ENCODE measurements at places on chromosomes 13 and 19.

GRCh38 chr13:97114651-97115050 lies 107.5 kb upstream of the MBNL2 start:
- DNase-seq, result no peak

GRCh38 chr13:65808061-65808460 lies 1422.1 kb downstream of the PCDH9 start:
- DNase-seq, result no peak

DNA sequence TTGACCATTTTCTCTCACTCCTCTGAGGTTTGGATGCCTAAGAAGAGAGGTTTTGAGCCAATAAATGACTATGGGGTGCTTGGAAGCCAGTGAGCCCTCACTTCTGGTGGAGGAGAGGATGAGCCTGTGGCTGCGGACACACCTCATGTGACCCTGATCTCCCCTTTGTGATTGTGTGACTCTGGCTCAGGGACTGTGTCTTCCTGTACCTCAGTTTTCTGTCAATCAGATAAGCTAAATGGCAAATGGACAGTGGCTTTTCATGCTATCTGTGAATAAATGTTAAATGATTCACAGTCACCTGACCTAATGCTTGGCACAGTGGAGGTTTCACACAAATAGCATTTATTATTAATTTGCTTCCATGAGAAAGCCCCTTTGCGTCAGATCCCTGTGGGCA lies 2.7 kb downstream of the PSG8 start:
- DNase-seq, result no peak

DNA sequence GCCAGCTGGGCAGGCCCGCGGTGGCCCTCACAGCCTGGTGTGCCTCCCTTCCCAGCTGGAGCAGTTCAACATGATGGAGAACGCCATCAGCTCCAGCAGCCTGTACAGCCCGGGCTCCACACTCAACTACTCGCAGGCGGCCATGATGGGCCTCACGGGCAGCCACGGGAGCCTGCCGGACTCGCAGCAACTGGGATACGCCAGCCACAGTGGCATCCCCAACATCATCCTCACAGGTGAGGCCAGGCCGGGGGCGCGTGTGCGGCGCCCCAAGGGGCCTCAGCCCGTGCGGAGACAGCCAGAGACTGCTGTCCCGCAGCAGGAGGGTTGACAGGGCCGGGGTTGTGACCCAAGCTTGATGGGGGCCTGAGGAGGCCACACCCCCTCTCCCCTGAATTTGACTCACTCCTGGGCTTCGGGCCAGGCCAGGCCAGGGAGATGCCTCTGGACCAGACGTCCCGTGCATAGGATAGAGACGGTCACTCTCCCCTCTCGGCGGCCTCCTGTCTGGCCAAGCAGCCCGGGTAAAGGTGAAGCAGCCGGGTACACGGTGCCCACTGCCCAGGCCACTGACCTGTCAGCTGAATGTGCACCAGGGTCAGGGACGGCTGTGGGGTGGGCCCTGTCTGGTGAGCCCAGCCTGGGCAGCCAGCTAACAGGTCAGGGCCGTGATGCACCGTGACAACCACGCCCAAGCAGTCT lies 15.4 kb downstream of the COMP start:
- no peak for DNase-seq

GRCh38 chr19:40284251-40284500 lies 969 bp downstream of the AKT2 start:
- DNase-seq, result no peak

DNA sequence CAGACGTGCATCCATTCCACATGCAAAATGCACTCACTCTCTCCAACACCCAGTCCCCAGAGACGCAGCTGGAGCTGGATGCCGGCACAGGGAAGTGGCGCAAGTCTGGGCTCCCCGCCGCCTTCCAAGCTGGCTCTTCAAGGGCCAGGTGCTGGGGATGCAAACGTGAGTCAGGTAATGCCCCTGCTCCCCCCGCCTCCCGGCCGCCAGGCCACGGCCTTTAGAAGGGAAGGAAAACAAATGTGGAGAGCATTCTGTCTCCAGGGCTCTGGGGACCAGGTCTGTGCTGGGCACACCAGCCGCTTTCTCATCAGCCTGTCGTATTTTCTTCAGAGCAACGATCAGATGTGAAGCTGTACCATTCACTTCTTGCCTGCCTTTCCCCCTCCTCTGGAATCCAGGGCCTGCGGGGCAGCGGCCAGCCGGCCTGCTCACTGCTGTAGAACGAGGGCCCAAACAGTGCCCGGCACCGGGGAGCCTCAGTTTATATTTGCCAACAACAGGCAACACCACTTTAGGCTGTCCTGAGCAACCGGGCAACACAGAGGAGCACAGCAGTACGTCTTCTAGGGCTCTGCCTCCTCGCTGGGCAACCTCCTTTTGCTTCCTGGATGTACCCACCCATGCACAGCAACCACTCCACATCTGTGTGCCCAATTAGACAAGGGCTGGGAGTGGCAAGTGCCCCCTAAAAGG lies 3.8 kb downstream of the RAB20 start:
- no peak for DNase-seq
